CD4-positive, alpha-beta T cell treated with Interleukin-21 for 1 hour (primary cell): ENCODE measurements at places on chromosomes 2 and 18.

GRCh38 chr2:239158641-239159475 is 242.0 kb downstream of the HDAC4 start:
- no peak for DNase-seq

DNA sequence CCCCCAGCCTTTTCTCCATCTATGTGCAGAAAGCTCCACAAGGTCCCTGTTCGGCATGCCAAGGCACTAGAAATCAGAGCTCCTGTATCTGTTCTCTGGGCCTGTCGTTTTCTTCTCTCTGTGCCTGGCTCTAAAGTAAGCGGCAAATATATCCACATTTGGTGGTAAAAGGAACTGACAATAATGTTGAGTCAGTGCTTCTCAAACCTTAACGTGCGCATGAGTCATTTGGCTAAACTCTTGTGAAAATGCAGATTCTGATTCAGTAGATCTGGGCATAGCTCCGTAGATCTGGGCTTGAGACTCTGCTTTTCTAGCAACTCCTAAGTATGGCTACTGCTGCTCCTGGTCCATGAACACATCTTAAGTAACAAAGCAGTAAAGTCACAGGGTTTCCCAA is 16.5 kb upstream of the ACSL3 start:
- DNase-seq, result no peak

- no peak for DNase-seq
Observed at GRCh38 chr2:239644011-239644410, 243.2 kb upstream of the HDAC4 start.

DNA sequence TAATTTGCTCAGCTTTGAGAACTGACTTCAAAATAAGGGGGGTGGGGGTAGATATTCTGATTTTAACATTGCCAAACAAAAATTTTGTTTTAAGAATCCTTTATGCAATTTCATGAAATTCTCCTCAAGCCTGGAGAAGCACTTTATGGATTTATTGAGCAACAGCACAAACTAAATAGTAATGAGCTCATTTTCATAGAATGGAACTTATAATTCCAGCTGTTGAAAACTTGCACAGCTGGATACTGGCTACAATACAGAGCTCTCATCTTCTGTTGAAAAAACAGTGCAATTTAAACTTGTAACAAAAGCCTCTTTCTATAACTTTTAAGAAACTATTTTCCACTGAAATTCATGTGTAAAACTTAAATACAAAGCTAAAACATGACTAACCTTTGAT is 137.6 kb upstream of the FN1 start:
- no peak for DNase-seq

GRCh38 chr2:43737097-43737854 is 36.6 kb upstream of the DYNC2LI1 start:
- DNase-seq, result no peak

GRCh38 chr2:136359121-136359965 is 241.4 kb upstream of the CXCR4 start:
- DNase-seq, result no peak

GRCh38 chr18:74803117-74803516 is 205.4 kb downstream of the ZNF407 start:
- no peak for DNase-seq

GRCh38 chr18:48195787-48196186 is 213.4 kb downstream of the ZBTB7C start:
- no peak for DNase-seq

- no peak for DNase-seq
Observed at GRCh38 chr2:196944570-196944969, 18.1 kb upstream of the PGAP1 start.

GRCh38 chr2:7653617-7654016 is 736.4 kb downstream of the RNF144A start:
- no peak for DNase-seq

DNA sequence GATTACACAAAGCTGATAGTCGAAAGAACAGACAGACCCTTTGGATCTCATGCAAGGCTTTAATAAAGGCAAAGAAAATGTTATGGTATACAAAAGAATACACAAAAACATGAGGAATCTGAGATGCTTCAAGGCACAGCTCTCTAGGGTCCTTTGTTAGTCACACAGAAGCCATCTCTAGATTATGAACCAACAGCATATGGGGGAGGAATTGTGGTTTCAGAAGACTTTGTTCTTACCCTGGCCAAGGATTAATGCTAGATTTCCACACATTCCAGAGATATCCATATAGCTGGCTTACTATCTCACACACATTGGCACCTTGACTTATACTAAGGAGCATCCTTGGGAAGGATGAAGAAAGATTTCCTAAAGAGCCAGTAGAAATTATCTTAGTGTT is 206.1 kb downstream of the GULP1 start:
- DNase-seq, result no peak

GRCh38 chr18:845152-845819 is 33.2 kb upstream of the YES1 start:
- DNase-seq, result no peak

GRCh38 chr2:8821276-8822217 is 15.9 kb downstream of the KIDINS220 start:
- DNase-seq, result no peak

GRCh38 chr2:84071050-84071449 is 388.0 kb downstream of the SUCLG1 start:
- no peak for DNase-seq

DNA sequence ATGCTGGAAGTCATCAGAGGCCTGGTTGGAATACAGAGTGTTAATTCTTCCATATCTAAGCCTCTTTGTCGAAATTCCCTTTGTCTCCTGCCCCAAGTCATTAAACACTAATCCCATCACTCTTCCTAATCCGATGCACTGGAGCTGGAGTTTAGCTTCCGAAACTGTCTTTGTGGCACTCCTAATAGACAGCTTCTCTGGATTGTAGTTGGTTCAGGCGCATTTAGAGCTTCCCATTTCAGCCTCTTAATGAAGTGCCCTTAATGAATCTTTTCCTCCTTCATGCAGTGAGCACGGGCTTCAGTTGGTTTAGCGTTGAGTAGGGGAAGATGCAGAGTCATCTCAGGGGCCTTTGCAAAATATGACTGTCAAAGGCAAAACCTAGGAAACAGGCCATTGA is 72.2 kb upstream of the MEIS1 start:
- DNase-seq, result no peak

GRCh38 chr2:170098626-170099312 is 79.2 kb upstream of the MYO3B start:
- DNase-seq, result no peak

DNA sequence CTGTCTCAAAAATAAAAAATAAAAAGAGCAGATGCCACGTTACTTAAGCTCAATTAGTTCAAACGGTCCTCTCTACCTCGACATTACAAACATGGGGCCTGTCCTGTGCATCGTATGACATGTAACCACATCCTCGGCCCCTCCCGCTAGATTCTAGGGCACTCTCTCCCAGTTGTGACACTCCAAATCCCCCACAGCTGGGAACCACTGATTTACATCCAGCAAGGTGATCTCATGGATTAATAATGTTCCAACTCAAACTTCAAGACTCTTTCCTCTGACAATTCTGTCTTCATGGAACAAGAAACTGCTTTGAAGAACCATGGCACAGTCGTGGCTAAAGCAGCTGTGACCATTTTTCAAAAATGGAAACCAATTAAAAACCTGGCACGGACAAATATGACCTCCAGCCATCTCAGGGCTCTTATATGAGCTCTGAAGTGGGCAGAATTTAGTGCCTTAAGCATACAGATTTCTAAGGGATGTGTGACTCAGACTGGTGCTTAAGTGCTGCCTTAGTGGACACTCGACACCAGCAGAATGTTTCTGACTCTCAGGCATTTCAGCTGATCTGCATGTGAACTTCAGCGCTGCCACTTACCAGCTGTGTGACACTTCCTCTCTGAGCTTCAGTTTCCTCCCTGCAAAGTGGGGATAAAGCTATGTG is 31.7 kb upstream of the ASAP2 start:
- no peak for DNase-seq

- no peak for DNase-seq
Observed at GRCh38 chr2:109399066-109399465, 214.7 kb downstream of the SEPTIN10 start.

- DNase-seq, result no peak
Observed at GRCh38 chr2:69298862-69299261, 88.2 kb downstream of the GFPT1 start.

DNA sequence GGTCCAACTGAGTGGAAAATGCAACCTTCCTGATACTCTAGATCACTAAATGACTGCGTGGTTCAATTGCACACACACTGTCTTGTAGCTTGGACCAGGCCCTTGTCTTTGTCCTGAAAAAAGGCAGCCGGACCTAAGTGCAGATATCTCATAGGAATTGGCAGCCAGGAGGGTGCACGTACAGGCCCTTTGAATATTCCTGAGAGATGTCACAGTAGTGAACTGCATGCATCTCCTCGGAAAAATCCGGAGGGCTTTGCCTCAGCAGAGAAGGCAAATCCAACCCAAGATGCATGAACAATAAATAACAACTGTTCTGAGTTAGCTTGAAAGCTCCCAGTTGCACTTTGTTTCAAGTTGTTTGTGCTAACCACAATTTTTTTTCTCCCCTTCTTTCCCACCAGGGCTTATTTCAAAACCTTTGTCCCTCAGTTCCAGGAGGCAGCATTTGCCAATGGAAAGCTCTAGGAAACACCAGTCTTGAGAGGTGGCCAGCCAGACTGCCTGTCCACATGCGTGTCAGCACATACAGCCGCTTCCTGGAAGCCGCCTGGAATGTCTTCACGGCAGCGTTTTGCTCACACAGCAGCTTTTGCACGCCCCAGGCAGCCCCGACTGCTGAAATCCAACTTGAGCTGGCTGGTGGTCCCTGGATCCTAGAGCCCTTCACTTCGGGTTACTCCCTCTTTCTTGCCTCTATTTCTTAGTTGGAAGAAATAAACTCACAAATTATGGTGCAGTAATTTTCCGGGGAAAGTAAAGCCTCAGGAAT is 54.4 kb upstream of the FOSL2 start:
- DNase-seq, result no peak

DNA sequence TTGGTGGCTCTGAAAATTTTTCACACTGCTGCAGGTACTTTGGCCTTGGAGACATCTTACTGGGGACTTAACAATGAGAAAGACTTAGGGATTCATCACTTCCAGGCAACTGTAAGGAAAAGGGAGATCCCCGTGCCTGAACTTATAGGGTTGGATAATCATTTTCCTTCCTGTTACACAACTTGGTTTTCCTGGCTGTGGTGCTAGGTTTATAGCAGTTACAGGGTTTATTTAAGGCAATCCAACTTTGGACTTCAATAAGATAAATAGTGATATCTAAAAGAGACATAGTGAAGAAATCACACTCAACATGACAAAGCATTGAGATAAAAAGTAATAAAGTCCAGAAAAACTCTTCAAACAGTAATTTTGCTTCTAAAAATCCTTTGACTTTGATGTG is 70.2 kb upstream of the RAPH1 start:
- DNase-seq, result no peak

DNA sequence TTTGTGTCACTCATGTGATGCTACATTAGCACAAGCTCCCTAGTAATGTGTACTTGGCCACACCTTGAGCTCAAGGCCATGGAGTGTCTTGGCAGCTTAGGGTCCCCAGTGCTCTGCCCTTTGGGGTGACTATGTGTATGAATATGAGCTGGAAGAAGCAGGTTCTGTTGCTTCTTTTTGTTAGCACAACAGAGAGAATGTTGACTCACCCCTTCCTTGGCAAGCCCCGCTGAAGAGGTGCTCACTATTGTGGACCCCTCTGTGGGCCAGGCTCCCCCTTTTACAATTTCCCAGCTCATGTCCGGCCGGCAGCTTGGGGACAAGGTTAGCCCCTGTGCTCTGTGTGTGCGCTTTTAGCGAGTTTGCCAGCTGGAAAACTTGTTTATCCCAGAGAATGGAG is 48.1 kb downstream of the DGKD start:
- DNase-seq, result no peak

GRCh38 chr2:208148803-208149202 is 2.8 kb upstream of the CRYGB start:
- no peak for DNase-seq

DNA sequence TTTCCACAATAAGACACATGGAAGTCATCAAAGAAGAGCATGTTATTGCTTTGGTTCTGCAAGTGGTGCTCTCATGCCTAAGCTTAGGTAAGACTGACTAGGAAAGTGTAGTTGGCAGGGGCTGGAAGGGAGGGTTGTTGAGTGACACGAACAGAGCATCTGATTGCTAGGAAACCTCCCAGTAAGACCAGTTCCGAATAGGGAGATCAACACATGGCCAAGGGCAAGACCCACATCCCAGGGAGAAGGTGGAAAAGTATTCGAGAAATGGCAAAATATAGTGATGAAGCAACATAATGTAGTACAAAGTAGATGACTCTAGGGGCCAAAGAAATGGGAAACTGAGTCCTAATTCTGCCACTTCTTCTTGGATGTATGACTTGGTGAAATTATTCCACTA is 33.8 kb upstream of the FMNL2 start:
- no peak for DNase-seq

DNA sequence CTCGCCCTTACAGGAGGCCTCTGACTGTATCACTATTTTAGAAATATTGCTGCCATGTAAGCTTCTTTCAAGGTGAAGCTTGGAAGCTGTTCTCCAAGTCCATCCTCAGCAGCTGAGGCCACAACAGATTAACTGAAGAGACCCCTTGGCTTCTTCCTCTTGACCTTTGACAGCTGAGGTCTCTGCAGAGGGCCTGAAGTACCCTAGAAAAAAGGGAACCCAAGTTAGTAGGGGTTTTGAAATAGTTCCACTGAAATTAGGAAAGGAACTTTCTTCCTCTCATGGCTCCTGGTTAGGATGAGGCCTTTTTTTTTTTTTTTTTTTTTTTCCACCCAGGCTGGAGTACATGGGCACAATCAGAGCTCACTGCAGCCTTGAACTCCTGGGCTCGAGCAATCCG is 15.5 kb upstream of the IHH start:
- DNase-seq, result no peak

GRCh38 chr18:79459946-79460480 is 64.3 kb downstream of the NFATC1 start:
- no peak for DNase-seq

GRCh38 chr2:218375212-218375611 is 6.9 kb upstream of the SLC11A1 start:
- no peak for DNase-seq

- no peak for DNase-seq
Observed at GRCh38 chr18:59298871-59299270, 19.6 kb downstream of the CPLX4 start.

- no peak for DNase-seq
Observed at GRCh38 chr2:209696836-209697711, 74.6 kb upstream of the UNC80 start.

- no peak for DNase-seq
Observed at GRCh38 chr2:171882089-171882769, 11.8 kb downstream of the SLC25A12 start.

DNA sequence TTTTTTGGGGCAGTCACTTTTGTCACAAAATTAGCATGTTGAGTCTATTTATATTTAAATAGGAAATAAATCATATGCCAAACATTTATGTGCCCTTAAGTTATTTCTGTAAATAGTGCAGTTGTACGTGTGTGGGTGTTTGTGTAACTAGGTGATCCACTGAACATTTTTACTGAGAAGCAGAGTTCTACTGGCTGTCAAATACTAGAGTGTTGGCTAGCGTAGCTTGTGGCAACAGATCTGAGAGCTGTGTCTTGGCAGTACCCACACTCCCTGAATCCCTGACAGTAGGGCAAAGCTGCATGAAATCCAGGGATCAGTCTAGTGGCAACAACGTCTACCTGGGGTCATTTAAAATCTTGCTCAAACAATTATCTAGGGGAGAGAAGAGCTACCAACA is 273.1 kb upstream of the SLC8A1 start:
- DNase-seq, result no peak

- DNase-seq, result no peak
Observed at GRCh38 chr2:49360407-49360767, 206.1 kb upstream of the FSHR start.
